ENCODE measurements at places on chromosomes 7 and 10.

- no peak for DNase-seq
Observed at GRCh38 chr10:9911488-9911887, 1106.2 kb upstream of the CELF2 start.

- DNase-seq, result no peak
Observed at GRCh38 chr10:5512881-5513612, 11.7 kb upstream of the CALML3 start.

GRCh38 chr10:123808286-123808685 lies 83.3 kb downstream of the CPXM2 start:
- DNase-seq, result no peak

DNA sequence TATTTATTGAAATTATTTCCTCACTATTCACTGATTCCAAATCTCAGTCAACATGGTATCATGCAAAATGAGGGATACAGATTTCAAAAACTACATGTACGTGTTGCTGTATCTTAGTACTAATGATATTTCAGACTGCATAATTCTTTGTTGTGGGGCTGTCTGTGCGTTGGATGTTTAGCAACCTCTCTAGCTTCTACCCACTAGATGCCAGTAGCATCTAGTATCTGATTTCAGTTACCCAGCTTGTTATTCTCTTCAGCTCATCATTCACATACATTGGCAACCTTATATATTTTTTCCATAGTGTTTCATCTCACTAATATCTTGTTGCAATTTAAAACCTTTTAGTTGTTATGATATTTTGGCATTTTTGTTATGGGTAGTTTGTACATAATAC lies 22.5 kb upstream of the WASL start:
- no peak for DNase-seq
